ENCODE measurements at places on chromosomes 7 and 10.
A peak's percentile ranks its signal among the peaks of the same experiment; 100 is the strongest.

DNA sequence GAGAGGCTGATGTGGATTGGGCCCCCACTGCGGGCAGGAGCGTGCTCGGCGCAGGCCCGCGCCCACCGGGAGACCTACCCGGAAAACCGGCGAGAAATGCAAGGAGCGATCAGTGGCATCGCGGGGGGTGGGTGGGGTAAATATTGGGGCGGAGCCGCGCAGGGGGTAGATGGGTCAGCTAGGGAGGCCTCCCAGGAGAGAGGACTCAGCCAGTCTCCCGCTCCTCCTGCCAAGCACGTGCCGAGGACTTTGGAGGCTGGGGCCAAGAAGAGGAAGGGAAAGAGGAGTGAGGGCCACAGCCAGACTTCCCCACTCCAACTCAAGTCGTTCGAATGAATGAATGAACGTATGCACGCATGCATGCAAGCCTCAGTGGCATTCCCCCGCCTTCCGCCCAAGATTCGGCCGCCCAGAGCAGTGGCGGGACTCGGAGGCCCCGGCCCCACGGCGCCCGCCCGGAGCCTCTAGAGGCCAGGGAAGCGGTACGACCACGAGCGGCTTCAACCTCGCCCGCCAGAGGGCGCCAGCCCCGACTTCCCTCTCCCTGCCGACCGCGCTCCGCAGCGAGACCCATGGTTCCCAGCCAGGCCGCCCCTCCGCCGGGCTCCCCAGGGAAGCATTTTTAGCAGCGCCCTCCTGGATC is 3.6 kb downstream of the NPM3 start:
- DNase-seq = peak; percentile 52

- no peak for DNase-seq
These were observed 752 bp downstream of the DRGX start for GRCh38 chr10:49394933-49395740.

GRCh38 chr7:114758661-114759227 is 163.2 kb upstream of the MDFIC start:
- DNase-seq = no peak

- DNase-seq = no peak
These were observed 135.4 kb downstream of the EMX2 start for GRCh38 chr10:117677890-117678500.

GRCh38 chr10:132418527-132419416 is 21.8 kb downstream of the PWWP2B start:
- DNase-seq = no peak

DNA sequence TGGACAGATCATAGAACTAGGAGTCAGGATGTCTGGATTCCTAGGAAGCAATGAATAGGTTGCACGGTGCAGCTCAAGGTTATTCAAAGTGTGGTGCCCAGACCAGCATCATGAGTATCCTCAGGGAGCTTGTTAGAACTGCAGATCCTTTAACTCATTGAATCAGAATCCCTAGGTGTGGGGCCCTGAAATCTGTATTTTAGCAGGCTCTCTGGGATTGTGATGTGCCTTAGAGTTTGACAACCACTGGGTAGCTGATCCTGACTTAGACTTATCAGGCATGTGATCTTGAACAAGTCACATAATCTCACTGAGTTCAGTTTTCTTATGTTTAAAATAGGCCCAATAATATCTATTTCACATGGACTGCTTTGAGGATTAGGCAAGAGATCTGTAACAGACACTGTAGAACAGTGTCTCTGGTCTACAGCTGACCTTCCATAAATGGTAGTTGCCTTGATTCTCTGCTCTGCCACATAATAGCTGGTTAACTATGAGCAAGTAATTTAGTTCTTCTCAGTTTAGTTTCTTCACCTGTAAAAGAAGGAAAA is 46.4 kb upstream of the ATRNL1 start:
- no peak for DNase-seq

DNA sequence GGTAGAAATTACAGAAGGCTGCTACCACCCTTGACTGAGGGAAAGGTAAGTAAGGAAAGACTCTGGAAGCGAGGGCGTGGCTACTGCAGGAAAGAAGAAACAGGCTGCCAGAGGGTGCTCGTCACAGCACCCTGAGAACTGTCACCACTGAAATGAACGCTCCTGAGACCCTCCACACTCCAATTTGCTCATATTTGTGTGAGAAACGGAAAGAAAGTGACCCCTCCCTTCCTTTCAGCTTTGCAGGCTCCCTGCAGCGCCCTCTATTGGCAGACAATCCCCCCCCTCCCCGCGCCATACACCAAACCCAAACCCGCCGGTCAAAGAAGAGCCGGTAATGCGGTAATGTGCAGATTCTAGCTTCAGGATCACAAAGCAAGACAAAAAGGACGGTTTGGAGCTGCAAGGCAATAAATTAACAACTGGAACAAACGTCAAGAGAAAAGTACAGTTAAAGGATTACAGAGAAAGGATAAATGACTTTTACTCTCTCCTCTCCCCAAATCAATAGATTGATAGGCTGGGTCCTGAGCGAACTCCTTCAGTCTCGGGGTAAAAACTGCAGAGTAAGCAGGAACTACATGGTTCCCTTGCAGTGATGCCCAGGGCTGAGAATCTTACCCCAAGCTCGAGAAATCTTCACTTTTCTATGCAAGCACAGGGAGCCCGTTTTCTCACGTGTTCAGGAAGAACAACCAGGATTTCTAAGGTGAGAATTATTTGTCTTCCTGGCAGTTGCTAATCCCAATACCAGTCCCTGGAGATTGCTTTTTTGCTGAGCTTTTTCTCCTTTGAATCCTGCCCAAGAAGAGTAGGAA is 47.6 kb downstream of the STEAP1B start:
- DNase-seq = no peak

DNA sequence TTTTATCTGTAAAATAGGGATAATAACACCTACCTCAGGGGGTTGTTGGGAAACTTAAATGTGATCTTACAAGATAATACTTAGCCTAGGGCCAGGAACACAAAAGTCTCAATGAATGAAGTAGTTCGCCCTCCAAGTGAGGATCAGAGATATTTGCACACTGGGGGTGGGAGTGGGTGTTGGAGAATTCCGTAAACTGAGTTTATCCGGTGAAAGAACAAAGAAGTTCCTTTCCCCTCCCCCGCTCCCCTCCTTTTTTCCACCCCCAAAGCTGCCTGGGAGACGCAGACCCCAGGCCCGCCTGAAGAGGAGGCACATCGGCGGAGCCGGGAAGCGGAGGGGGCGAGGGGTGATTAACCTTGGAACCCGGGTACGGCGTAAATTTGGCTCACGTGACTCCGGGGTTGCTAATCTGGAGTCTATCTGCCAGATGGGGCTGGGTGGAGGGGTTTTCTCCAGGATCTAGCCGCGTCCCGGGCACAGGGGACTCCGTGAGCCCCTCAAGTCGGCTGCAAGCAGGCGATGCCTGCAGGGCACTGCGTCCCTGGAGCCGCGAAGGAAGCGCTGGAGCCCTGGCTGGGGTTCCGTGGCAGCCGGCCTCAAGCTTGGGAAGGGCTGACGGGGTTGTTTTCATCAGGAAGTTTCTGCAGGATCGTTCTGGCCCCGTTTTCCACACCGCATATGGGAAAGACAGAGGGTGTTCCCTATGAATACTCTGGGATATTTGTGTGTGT is 1.4 kb upstream of the PODXL start:
- DNase-seq = no peak

DNA sequence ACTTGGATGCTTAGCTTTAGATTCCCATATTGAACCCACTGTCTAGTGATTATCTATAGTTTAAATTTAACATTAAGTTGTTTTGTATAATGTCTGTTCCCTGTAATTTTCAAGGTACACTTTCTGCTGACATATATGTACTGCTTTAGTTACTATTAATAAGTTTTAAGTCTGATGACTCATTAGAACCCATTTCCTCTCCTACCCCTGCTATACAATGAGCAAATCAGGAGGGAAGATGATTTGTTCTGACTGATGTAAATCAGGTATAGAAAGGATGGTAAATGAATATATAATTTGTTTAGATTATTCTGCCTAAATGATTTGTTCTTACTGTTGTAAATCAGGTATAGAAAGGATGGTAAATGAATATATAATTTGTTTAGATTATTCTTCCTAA is 691.8 kb downstream of the NXPH1 start:
- no peak for DNase-seq

GRCh38 chr10:92538231-92538958 is 35.5 kb downstream of the IDE start:
- DNase-seq = no peak

- no peak for DNase-seq
These were observed 188.0 kb downstream of the CDCA7L start for GRCh38 chr7:21757537-21758282.

GRCh38 chr7:47453093-47454061 is 128.5 kb downstream of the TNS3 start:
- DNase-seq = no peak

- DNase-seq = peak; percentile 9
These were observed 507 bp downstream of the PDZD8 start for GRCh38 chr10:117374506-117375359.

DNA sequence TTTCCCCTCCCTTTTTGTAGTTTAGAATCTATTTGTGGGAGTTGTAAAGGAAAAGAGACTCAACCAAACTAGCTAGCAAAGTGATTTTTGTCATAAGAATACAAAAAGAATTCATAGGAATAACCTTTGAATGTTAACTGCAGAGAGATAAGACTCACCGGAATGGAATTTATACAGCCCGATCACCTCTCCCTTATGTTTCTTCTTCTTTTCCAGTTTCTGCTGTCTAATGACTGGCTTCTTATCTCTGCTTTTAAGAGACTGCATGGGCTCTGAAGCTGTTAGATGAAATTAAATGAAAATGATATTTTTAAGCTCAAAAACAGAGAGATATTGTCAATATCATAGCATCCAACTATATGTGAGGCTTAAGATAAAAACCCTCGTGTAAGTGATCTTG is 1095.9 kb downstream of the REEP3 start:
- DNase-seq = no peak

GRCh38 chr7:24739306-24739705 is 18.0 kb downstream of the GSDME start:
- no peak for DNase-seq

DNA sequence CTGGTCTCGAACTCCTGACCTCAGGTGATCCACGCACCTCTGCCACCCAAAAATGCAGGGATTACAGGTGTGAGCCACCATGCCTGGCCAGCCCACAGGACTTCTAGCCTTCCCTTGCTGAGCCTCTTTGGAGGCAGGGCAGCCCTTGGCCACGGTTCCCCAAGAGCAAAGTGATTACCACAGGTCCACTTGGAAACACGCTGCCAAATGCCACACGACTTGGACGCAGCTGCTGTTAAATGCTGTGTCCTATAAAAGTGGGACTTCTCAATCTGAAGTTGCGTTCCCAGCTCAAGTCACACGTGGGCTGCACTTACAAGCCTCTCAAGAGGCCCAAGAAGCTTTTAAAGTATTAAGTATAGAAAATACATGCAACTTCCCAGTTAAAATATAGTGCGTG is 30.1 kb downstream of the CTBP2 start:
- DNase-seq = no peak
